ENCODE measurements at places on chromosomes 13 and 19.

DNA sequence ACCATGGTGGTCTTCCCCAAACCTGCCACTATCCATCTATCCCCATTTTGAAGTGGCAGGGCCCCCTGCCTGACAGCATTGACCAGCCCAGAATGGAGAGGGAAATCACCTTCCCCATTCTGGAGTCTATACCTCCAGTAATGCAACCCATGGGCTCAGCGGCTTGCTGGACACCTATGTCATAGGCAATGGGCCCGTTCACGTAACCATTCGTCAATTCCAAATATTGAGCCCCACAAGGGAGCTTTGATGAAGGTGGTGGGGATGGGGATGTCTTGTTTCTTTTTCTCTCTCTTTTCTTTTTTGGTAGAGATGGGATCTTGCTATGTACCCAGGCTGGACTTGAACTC, 63.1 kb downstream of the AP1M1 start:
- H3K4me3 ChIP-seq, result no peak overlapping the region
- no peak overlapping the region for H3K27ac ChIP-seq
- H3K27me3 ChIP-seq, result no peaks in the 10 kb centered on the region
- DNase-seq, result no peak

DNA sequence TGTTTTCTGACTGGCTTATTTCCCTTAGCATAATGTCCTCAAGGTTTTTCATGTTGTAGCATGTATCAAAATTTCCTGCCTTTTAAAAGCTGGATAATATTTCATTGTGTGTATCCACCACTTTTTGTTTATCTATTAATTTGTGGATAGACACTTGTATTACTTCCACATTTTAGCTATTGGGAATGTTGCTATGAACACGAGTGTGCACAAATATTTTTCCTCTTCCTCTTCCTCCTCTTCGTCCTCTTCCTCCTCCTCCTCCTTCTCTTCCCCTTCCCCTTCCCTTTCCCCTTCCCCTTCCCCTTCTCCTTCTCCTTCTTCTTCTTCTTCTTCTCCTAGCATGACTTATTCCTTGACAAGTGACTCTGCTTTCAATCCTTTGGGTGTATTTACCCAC, 51.2 kb upstream of the KL start:
- H3K4me3 ChIP-seq, result no peak overlapping the region
- no peaks in the 10 kb centered on the region for H3K36me3 ChIP-seq

DNA sequence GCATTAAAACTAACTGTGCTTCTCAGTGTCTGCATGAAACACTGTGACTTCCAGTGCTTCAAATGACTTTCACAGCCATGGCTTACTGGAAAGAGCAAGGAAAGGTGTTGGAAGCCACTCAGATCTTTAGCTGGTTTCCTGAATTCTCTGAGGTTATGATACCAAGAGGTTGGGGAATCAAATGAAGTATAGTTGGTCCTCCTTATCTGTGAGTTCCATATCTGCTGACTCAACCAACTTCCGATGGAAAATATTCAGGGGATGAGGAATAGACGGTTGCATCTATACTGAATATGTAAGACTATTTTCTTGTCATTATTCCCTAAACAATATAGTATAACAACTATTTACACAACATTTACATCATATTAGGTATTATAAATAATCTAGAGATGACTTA, 32.4 kb downstream of the EPSTI1 start:
- no peak overlapping the region for H3K4me3 ChIP-seq
- H3K4me1 ChIP-seq, result no peaks in the 10 kb centered on the region
- no peak overlapping the region for H3K27ac ChIP-seq
- H3K36me3 ChIP-seq, result no peaks in the 10 kb centered on the region
- DNase-seq, result no peak

DNA sequence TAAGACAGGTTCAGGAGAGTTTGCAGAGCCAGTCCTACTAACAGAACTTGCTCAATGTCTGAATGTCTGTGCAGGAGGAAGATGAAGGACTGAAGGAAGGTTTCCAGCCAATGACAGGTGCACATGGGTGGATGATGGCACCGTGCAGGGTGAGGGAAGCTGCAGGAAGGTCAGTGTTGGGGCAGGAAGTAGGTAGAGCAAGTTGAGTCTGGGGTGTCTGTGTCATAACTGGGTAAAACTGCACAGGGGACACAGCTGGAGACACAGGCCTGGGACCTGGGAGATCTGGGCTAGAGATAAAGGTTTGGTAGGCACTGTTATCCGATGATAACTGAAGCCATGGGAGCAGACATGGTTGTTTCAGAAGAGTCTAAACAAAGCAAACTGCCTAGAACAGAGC, 116.9 kb downstream of the USP12 start:
- H3K4me1 ChIP-seq, result no peaks in the 10 kb centered on the region
- no peaks in the 10 kb centered on the region for H3K27me3 ChIP-seq
- no peak overlapping the region for H3K4me3 ChIP-seq
- DNase-seq, result no peak

DNA sequence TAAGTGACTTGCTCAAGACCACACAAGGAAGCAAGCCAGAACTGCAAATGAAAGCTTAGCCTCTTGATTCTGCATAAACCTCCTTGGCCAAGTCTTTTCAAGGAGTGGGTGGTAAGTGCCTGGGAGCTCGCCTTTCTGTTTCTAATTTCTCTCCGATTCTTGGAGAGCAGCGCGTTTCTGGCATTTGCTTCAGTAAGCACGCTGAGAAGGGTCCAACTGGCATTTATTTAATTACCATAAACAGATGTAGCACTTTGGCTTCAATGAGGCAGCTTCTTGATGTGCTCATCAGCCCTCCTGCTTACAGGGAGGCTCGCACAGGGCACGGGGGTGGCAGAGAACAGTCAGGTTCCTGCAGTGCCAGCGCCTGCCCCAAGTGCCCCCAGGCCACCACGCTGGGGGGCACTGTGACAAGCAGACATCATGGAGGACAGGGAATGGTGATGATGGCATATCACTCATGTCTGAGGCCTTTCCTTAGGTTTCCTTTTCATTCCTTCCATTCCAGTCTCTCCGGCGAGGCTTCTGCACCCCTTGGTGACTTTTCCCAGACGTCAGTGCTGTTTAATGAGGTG, 13.3 kb downstream of the SIAH3 start:
- H3K27ac ChIP-seq, result peak overlapping the region; percentile 57
- no peaks in the 10 kb centered on the region for H3K36me3 ChIP-seq
- no peak overlapping the region for H3K4me3 ChIP-seq
- DNase-seq, result peak; percentile 22
- H3K27me3 ChIP-seq, result no peaks in the 10 kb centered on the region
